Ascending aorta (tissue), 2 donors: ENCODE measurements at places on chromosomes 12 and 14.

GRCh38 chr14:61470261-61470960 is 149.0 kb downstream of the PRKCH start:
- no peak overlapping the region for H3K4me3 ChIP-seq
- peaks cover 4% of the 10 kb centered on the region for H3K4me1 ChIP-seq
- DNase-seq = no peak
- peak overlapping the region; percentile 7 for H3K27ac ChIP-seq
- no peaks in the 10 kb centered on the region for H3K36me3 ChIP-seq
- no peaks in the 10 kb centered on the region for H3K27me3 ChIP-seq

DNA sequence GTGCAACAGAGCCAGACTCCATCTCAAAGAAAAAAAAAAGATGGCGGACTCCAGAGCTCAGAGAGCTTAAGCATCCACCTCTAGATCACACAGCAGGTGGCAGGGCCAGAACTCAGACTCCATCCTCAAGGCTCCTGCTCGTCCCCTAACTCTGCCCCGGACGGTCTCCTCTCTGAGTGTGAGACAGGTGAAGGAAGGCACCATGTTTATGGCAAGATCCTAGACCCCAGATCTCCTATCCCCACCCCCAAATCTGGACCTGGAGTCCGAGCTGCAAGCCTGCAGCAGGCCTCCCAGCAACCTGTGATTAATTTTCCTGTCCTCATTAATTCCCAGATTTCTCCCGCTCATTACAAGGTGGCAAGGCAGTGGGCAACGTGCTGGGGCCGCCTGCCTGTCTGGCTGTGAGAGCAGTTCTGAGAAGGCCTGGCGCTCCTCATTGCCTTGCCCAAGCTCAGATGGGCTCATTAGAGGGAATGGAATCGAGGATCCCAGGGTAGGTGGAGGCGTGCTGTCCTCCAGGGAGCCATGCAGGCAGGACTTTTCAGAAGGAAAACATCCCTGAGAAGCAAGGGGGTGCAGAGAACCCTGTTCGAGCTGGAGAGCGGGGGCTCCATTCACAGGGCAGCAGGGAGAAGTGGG is 296.6 kb upstream of the RTL1 start:
- H3K36me3 ChIP-seq = no peaks in the 10 kb centered on the region
- H3K27me3 ChIP-seq = no peaks in the 10 kb centered on the region
- no peak overlapping the region for H3K4me3 ChIP-seq
- no peaks in the 10 kb centered on the region for H3K4me1 ChIP-seq
- no peak for DNase-seq

DNA sequence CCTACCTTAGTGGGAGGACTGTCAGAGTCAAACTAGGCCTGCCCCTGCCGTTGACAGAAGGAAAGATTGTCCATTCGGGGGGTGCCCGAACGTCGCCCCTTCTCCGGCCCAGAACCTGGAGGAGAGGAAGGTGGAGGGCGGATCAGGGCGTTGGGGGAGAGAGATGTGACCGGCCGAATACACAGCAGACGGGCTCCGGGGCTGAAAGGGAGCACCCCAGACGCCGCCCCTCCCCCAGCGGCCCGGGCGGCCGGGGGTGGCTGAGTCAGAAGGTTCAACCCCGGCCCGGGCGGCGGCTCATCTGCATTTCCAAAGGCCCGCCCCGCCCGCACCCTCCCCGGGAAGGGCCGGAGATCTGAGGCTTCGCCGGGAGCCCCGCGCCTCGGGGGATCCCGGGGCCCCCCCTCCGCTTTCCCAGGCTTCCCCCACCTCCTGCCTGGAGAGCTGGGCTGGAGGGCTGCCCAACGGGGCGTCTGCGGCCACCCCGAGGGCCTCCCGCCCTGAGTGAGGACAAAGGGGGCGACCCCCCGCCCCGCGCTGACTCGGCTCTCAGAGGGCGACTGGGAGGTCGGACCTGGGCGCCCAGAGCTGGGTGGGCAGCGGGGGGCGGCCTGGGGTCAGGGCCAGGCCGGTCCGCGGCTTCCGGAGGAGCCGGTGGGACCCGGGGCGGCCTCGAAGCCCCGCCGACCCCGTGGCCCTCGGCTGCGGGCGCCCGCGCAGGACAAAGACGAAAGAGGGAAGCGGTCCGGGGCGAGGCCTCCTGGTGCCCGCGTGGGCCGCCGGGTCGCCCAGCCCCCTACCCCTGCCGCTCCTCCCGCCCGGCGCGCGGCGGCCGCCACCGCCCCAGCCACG is 3.7 kb upstream of the SETD1B start:
- peaks cover 7% of the 10 kb centered on the region for H3K36me3 ChIP-seq
- no peaks in the 10 kb centered on the region for H3K27me3 ChIP-seq
- H3K27ac ChIP-seq = peak overlapping the region; percentile 100
- peaks cover 33% of the 10 kb centered on the region for H3K4me1 ChIP-seq

GRCh38 chr12:27462851-27463250 is 16.3 kb downstream of the SMCO2 start:
- DNase-seq = no peak
- H3K27ac ChIP-seq = no peak overlapping the region
- no peaks in the 10 kb centered on the region for H3K36me3 ChIP-seq
- H3K27me3 ChIP-seq = no peaks in the 10 kb centered on the region
- no peak overlapping the region for H3K4me3 ChIP-seq

- H3K27ac ChIP-seq = peak overlapping the region; percentile 28
- H3K27me3 ChIP-seq = no peaks in the 10 kb centered on the region
- H3K4me1 ChIP-seq = peaks cover 3% of the 10 kb centered on the region
- H3K36me3 ChIP-seq = no peaks in the 10 kb centered on the region
- DNase-seq = no peak
- H3K4me3 ChIP-seq = no peak overlapping the region
These were observed 93.3 kb downstream of the DAAM1 start for GRCh38 chr14:59281609-59282377.

GRCh38 chr12:49404956-49405355 is 37.7 kb downstream of the SPATS2 start:
- no peak overlapping the region for H3K4me3 ChIP-seq
- H3K36me3 ChIP-seq = no peaks in the 10 kb centered on the region
- H3K27ac ChIP-seq = no peak overlapping the region
- H3K27me3 ChIP-seq = no peaks in the 10 kb centered on the region

DNA sequence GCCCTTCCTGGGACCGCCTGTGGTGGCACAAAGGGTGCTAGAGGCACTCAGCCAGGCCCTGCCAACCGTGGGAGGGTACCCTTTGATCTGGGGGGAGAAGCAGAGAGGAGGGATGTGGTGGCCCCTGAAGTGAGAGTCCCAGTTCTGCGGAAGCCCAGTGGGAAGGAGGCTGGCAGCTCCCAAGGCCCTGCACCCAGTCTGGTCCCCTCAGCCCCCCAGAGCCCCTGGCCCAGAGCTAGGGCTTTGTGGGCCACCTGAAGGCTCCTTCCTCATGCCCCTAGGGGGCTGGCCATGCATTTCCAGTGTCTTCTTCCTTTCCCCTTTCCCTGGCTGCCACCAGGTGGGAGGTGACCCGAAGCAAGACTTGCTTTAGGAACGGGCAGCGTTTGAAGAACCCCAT is 44.3 kb downstream of the PLEKHG3 start:
- no peaks in the 10 kb centered on the region for H3K27me3 ChIP-seq
- no peak for DNase-seq
- H3K36me3 ChIP-seq = peaks cover 26% of the 10 kb centered on the region
- H3K27ac ChIP-seq = peak overlapping the region; percentile 17

DNA sequence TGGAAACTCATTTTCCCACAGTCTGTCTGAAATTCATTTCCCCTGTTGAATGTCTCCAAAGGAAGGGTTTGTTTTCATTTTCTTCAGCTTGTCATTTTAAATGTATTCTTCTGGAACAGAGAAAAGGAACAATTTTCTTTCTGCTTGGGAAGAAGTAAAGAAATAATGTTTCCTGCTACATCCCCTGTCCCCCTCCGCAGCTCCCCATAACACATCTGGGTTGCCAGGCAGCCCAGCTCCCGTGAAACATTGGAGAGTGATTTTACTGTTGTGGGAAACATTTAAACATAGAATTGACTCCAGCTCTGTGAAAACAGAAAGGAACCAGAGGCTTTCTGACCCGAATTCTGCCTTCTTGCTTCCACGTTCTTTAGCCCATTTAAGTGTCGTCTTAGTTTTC is 159.5 kb downstream of the TMEM132C start:
- no peak for DNase-seq
- H3K36me3 ChIP-seq = no peaks in the 10 kb centered on the region
- no peak overlapping the region for H3K27ac ChIP-seq
- no peaks in the 10 kb centered on the region for H3K4me1 ChIP-seq

DNA sequence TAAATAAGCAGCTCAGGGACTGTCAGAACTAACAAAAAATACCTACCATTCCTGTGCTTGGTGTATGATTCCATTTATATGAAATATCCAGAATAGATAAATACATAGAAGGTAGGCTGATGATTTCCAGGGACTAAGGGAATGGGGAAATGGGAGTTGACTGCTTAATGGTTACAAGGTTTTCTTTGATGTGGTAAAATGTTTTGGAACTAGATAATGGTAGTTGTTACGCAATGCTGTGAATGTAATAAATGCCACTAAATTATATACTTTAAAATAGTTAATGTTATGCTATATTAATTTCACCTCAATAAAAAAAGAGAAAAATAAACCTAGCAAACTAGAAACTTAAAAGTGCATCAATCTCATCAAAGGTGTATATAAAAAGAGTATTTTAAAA is 41.1 kb downstream of the CEP83 start:
- DNase-seq = no peak
- H3K4me3 ChIP-seq = no peak overlapping the region
- H3K4me1 ChIP-seq = no peaks in the 10 kb centered on the region
- H3K27me3 ChIP-seq = no peaks in the 10 kb centered on the region

DNA sequence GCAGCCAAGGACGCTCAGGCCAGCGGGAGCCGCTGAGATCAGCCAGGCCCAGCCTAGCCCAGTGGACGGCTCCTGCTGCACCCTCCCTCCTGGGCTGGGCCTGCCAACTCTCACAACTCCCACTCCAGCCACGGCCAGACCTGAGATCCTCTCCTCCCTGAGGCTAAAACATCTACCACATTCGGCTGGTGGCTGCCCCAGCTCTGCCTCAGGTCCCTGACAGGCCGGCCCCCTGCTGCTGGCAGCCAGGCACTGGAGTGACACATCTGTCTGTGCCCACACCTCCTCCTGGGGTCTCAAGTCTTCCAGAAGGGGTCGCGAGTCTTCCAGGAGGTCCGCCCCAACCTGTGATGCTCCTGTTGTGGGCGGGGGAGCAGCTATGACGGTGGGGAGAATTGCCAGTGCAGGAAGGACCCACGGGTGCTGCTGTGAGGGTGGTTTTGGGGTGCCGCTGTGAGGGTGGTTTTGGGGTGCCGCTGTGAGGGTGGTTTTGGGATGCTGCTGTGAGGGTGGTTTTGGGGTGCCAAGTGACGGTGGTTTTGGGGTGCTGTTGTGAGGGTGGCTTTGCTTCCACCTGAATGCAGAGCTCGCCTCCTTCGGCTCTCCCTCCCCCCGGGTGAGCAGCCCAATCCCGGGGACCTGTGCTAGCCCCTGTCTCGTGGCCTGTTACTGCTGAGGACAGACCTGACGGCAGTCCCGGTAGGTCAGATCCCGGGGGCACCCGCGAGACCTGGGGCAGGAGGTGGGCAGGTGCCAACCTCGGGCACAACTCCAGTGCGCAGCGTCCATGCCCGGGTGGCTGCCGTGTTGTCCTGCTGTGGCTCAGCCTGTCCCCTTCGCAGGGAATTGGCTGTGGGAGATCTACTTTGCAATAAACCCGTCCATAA is 27.5 kb upstream of the C14orf180 start:
- H3K36me3 ChIP-seq = no peaks in the 10 kb centered on the region
- DNase-seq = peak; percentile 47
- no peaks in the 10 kb centered on the region for H3K4me1 ChIP-seq

GRCh38 chr12:79452906-79453305 is 237.9 kb downstream of the PAWR start:
- no peak overlapping the region for H3K27ac ChIP-seq
- H3K27me3 ChIP-seq = no peaks in the 10 kb centered on the region

DNA sequence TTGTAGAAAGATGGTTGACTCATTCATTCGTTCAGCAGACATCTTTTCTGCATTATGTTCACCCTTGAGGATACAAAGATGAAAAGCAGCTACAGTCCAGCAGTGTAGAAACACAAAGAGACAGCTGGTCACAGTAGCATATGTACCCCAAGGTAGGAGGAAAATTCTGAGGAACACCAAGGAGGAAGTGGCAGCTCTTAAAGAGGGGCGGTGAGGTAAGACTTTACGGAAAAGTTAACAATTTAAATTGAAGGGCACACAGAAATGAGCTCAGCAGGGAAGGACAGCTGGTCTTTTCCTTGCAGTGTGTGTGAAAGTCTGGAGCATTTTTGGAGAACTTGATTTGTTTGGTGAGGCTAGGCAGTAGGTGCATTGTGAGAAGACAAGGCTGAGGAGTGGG is 3.5 kb downstream of the SLC35E3 start:
- H3K27me3 ChIP-seq = no peaks in the 10 kb centered on the region
- H3K27ac ChIP-seq = no peak overlapping the region
- H3K36me3 ChIP-seq = peaks cover 13% of the 10 kb centered on the region
- no peak for DNase-seq

GRCh38 chr14:76908834-76909233 is 82.6 kb downstream of the LRRC74A start:
- H3K36me3 ChIP-seq = no peaks in the 10 kb centered on the region
- H3K27ac ChIP-seq = no peak overlapping the region
- peak; percentile 72 for DNase-seq
- peaks cover 23% of the 10 kb centered on the region for H3K4me1 ChIP-seq
- no peaks in the 10 kb centered on the region for H3K27me3 ChIP-seq

DNA sequence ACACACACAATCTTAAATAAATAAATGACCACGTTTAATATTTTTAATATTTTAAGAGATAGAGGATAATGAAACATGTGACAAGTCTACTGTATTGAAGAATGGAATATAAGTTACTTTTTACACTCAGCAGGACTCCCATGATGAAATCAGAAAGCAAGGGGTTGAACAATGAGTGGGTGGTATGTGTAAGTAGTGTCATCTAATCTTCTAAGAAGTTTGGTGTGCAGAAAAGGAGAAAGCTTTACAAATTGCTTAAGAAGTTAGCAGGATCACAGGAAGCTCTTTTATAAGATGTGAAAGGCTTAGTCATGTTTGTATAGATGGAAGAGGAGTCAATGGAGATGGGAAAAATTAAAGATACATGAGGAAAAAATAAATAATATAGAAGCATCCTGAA is 47.8 kb downstream of the SLC15A5 start:
- DNase-seq = no peak
- H3K27ac ChIP-seq = no peak overlapping the region
- no peak overlapping the region for H3K4me3 ChIP-seq

GRCh38 chr12:106747973-106748436 is 26.5 kb upstream of the RIC8B start:
- H3K4me1 ChIP-seq = no peaks in the 10 kb centered on the region
- no peak overlapping the region for H3K4me3 ChIP-seq
- no peaks in the 10 kb centered on the region for H3K27me3 ChIP-seq

- H3K27ac ChIP-seq = no peak overlapping the region
- no peaks in the 10 kb centered on the region for H3K4me1 ChIP-seq
- no peak overlapping the region for H3K4me3 ChIP-seq
- H3K27me3 ChIP-seq = no peaks in the 10 kb centered on the region
- H3K36me3 ChIP-seq = no peaks in the 10 kb centered on the region
- no peak for DNase-seq
These were observed 22.7 kb downstream of the BEST3 start for GRCh38 chr12:69676257-69677012.

- H3K27ac ChIP-seq = no peak overlapping the region
- no peak overlapping the region for H3K4me3 ChIP-seq
- H3K27me3 ChIP-seq = no peaks in the 10 kb centered on the region
- H3K4me1 ChIP-seq = no peaks in the 10 kb centered on the region
These were observed 438.8 kb upstream of the USP15 start for GRCh38 chr12:61821381-61821780.

GRCh38 chr12:3165078-3165980 is 88.2 kb downstream of the TSPAN9 start:
- H3K27ac ChIP-seq = no peak overlapping the region
- no peaks in the 10 kb centered on the region for H3K27me3 ChIP-seq
- no peak overlapping the region for H3K4me3 ChIP-seq
- no peaks in the 10 kb centered on the region for H3K36me3 ChIP-seq
- DNase-seq = no peak
- no peaks in the 10 kb centered on the region for H3K4me1 ChIP-seq
